ENCODE measurements at places on chromosomes 12 and 14.

- no peak for DNase-seq
Measured at GRCh38 chr14:102015771-102016170, 51.4 kb downstream of the DYNC1H1 start.

DNA sequence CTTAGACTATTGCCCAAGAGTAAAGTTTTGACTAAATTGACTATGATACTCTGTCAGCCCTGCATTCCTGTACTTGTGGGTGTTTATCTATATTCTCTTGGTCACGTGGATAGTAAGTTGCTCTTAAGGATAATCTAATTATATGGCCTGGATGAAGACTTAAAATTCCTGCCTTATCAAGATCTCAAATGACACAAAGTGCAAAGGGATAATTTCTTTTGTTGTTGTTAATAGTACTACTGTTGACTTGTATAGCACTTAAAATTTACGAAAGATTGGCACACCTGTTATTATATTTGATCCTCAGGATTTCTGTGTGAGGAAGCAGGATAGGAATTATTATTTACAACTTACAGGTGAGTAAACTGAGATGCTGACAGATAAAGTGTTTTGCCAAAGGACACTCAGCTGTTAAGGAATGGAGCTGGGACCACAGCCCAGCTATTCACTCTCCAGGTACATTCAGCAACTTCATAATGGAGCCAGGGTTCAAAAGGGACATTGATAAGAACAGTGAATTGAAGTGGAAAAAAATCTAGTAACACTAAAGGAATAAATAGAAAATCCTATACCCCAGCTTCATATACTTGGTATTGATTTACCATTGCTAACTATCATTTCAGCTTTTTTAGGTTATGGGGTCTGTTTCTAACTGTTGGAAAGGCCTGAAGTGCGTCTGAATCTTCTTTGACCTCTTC is 53.4 kb upstream of the EVL start:
- DNase-seq: no peak

- no peak for DNase-seq
Measured at GRCh38 chr12:468671-469389, 9.1 kb downstream of the B4GALNT3 start.

DNA sequence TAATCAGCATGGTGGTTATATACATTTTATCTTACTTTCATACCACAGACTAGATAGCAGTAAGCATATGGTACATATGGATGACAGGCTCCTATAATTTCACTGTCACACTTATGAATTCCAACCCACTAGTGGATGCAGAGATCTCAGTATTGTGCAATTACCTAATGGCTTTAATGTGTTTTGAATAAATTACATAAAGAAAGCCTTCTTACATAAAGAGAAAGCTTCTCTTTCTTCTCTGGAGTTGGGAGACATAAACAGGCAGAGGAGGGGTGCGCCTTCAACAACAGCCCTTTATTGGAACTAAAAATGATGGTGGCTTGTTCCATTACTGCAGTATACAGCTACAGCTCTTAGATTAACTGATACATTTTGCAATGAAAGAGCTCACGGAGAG is 52.6 kb downstream of the SAV1 start:
- no peak for DNase-seq

- DNase-seq: no peak
Measured at GRCh38 chr12:124420996-124421674, 126.2 kb downstream of the RFLNA start.

- DNase-seq: no peak
Measured at GRCh38 chr14:64549791-64550620, at the start of gene PPP1R36. PPP1R36 (plus strand) TSS chr14:64549961; CDS start chr14:64549998, 37 bp downstream.

- DNase-seq: no peak
Measured at GRCh38 chr12:109762673-109763191, 49.1 kb downstream of the FAM222A start.

GRCh38 chr14:76653875-76654572 is 107.2 kb upstream of the VASH1 start:
- DNase-seq: no peak

- no peak for DNase-seq
Measured at GRCh38 chr12:46187023-46187422, 81.8 kb downstream of the SLC38A1 start.

- no peak for DNase-seq
Measured at GRCh38 chr12:108112832-108113556, 16.1 kb upstream of the WSCD2 start.

- no peak for DNase-seq
Measured at GRCh38 chr12:109656743-109657142, 56.9 kb upstream of the FAM222A start.

GRCh38 chr14:62234849-62235248 is 472.6 kb downstream of the SNAPC1 start:
- no peak for DNase-seq

DNA sequence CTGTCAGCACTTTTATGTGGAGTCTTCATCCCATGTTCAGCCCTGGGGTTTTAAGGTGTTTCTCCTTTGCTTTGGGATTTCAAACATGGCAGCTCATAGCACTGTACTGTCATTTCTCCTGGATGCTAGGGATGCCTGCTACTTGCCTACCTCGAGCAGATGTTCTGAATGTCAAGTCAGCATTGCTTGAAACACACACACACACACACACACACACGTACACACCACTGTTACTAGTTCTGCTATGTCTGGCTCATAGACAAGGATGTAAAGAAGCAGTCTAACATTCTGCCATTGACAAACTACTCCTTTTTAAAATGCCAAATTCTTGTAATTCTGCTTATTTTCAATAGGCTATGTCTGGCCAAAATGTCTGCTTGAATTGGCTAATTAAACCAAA is 72.7 kb downstream of the SAMD4A start:
- DNase-seq: no peak

GRCh38 chr12:104809706-104810385 is 148.2 kb downstream of the SLC41A2 start:
- DNase-seq: no peak

- DNase-seq: no peak
Measured at GRCh38 chr12:4223273-4223845, 50.2 kb upstream of the CCND2 start.

DNA sequence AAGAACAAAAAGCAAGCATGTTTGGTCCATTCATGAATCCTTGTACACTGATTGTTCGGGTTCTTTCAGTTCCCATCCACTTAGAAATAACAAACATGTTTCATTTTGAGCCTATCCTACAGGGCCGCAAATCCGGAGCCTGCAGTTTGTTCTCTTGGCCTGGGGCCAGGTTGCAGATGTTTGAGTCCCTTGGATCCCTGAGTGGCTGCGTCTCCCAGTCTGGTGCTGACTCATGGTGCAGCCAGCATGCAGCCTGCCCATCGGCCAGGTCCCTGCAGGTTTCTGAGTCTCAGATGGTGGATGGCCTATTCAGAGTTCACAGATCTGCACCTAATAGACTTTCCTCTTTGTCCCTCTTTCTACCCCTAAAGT is 1.9 kb upstream of the DYNC1H1 start:
- DNase-seq: no peak

GRCh38 chr12:109736552-109737108 is 23.0 kb downstream of the FAM222A start:
- no peak for DNase-seq

GRCh38 chr14:61421212-61421923 is 100.0 kb downstream of the PRKCH start:
- no peak for DNase-seq

DNA sequence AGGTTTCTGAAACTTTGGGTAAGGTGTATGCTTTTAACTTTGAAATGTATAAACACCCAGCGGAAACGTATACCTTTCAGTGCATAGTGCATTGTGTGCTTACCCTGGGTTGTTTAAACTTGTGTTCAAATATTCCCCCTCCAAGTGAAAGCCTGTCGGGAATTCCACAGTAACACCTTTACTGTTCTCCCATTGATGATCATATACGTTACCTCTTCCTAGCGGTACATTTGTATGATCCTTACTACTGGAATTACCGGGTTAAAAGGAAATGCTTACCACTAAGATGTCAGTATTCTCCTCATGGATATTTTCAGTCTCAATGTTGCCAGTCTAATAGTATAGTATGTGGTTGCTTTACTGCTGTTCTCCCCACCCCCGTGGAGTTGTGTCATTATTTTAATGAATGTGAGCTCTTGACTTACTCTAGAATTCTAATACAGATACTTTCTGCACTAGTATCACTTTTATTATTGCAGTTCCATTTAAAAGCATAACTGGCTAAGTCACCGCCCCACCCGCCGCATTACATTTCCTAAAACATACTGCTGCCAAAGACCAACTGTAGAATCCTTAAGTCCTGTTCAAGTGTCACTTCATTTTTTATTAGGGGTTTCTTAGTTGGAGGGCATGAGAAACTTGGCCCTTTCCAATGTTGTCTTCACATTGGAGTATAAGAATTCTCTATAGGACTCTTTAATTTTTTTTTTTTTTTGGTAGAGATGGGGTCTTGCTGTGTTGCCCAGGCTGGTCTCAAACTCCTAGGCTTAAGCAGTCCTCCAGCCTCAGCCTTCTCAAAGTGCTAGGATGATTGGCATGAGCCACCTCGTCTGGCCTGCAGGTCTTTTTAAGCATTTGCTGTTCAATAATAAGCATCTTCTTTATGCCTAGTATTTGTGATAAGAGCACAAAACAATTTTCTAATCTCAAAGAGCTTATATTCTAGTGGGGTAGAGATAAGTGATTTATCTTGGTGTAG is 24.9 kb downstream of the NUDT4 start:
- no peak for DNase-seq

GRCh38 chr14:85895603-85896002 is 365.7 kb downstream of the FLRT2 start:
- no peak for DNase-seq

- DNase-seq: no peak
Measured at GRCh38 chr14:39228509-39229221, 5.0 kb upstream of the MIA2 start.

DNA sequence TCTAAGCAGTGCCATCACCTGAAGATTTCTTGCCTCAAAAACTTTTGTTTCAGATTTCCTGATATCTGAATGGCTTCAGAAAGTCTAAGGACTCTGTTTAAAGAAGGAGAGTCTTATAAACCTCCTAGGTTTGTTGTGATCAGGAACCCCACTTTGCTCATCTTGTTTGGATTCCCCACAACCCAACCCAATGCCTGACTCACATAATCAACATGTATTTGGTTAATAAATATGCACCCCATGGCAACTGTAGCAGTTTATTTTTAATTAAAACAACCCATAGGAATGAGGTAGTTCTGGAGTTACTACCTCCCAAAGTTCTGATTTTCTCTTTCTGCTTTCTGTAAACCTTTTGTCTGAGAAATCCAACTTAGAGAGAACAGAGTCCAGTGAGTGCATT is 51.5 kb downstream of the DBX2 start:
- DNase-seq: no peak

DNA sequence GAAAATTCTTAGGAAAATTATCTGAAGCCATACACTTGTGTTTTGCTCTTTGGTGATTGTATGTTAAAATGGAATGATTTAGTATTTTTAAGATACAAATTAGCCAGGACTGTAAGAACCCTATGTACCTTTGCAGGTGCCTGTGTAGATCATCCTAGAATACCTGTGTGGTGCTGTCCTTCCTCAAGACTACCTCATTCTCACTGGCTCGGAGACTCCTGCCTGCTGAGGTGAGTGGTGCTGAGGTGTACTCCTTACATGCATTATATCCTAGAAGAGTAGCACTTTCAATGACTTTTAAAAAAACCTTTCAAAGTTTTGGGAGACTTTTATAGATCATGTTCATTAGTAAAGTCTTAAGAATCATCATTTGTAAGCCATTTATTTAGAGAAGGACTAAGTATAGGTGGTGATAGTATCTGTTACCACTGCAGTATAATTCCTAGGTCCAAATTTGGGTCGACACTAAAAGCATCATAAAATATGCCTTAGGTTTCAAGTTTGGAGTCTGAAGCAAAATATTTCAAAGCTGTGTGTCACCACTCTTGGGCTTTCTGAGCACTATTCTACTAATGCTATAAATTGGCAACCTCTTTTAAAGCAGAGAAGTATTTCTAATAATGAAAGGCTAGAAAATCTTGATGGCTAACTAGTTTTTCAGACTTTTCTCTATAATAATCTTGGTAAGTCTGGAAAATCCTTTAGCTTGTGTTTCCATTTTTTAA is 36.6 kb downstream of the RASSF8 start:
- DNase-seq: no peak

DNA sequence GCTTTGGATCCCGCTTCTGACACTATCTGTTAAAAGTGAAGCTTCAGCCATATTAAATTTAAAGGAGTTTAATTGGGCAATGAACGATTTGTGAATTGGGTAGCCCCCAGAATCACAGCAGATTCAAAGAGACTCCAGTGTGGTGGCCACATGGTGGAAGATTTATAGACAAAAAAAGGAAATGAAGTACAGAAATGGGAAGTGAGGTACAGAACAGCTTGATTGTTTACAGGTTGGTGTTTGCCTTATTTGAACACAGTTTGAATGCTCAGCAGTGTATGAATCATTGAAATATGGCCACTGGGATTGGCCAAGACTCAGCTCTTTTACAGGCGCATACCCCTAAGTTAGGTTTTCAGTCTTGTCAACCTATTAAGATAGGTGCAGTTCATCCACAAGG is 21.9 kb downstream of the CCDC91 start:
- no peak for DNase-seq

DNA sequence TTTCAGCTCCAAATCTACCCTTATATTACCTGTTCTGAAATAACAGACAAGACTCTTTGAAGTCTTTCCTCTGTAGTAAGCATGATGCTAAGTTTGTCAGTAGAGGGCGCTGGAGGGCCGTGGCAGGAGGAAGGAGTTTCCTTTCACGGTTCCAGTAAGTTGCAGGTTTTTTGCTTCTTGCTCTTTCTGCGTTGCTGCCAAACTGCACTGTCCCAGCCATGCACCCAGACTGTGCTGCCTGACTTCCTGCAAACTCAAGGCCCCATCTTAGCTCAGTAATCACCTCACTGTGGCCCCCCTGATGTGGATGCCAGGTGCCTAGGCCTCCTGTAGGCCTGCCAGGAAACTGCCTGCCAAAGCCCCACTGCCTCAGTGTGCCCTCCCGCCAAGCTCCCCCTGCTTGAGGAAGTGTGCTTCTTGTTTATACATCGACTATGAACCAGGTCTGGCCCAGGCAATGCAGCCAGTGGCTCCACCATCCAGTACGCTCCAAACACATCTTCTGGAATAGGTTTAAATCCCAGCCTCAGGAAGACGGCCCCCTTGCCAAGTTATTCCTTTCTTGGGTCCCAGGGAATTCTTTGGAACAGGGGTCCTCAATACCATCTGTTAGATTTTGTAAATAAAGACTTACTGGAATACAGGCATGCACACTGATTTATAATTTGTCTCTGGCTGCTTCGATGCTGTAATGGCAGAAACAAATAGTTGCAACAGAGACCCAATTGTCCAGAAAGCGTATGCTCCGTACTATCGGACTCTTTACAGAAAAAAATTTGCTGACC is 193.7 kb upstream of the LRIG3 start:
- no peak for DNase-seq

DNA sequence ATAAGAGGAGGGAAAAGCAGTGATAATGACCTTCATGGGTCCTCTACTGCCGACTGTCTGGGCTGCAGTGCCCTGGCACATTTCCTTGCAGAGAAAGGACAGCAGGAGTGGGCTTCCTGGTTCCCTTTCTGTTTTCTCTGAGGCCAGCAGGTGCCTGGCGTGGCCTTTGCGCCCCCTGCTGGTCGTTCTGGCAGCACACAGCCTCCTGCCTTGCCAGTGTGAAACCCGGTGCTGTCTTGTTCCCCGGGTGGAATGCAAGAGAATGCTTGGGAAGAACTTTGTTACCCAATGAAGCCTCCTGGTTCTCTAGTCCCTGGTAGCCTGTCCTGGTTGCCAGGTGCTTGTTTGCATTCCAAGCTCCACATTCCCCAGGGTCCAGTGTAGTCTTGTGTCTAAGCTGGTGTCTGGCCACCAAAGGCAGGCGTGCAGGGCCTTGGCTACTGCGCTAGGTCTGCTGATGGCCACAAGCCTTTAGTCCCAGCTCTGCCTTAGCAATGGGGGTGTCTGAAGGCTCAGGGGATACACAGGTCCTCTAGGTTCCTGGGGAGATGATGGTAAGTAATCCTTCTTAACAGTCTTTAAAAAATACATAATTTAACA is 1392.4 kb upstream of the TMEM132C start:
- DNase-seq: peak; percentile 40

Data from activated T-helper 1 cell treated with anti-CD3 and anti-CD28 coated beads, Interleukin-2, amount 50 U/mL, for 16 hours (primary cell).